IMR-90 (cell line): ENCODE measurements at places on chromosomes 2 and 18.

GRCh38 chr2:106839849-106840595 lies 45.9 kb downstream of the ST6GAL2 start:
- DNase-seq, result no peak

DNA sequence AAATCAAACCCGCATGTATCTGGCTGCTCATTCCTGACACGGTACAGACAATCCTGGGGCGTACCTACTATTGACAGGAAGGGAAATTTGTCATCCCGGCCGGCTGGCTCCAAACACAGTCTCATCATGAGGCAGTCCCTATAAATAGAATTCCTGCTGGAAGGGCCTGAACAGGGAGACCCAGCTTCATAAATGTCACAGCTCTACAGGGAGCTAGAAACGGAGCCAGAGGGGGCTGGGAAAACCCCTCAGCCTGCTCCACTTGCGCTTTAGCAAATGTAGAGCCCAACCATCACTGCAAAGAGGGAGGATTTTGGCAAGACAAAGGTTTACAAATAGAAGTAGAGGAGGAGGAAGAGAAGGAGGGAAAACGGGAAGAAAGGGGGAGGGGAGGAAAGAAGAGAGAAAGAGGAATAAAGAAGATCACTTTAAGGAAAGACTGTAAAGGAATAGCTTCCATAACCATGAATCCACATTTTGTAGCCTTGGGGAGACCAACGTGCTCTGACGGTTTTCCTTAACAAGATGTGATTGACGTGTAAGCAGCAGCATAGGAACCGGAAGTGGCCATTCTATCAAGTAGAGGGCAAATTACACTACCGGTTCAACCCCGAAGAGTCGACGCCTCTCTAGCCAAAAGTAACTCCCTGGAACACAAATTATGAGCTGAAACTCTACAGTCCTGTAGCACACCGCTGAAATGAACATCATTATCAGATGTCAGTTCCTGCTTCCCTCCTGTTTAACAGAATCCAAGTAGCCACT lies 56.8 kb upstream of the TTN start:
- no peak for DNase-seq

GRCh38 chr2:145026456-145027455 lies 506.8 kb upstream of the ZEB2 start:
- peak; percentile 49 for DNase-seq

DNA sequence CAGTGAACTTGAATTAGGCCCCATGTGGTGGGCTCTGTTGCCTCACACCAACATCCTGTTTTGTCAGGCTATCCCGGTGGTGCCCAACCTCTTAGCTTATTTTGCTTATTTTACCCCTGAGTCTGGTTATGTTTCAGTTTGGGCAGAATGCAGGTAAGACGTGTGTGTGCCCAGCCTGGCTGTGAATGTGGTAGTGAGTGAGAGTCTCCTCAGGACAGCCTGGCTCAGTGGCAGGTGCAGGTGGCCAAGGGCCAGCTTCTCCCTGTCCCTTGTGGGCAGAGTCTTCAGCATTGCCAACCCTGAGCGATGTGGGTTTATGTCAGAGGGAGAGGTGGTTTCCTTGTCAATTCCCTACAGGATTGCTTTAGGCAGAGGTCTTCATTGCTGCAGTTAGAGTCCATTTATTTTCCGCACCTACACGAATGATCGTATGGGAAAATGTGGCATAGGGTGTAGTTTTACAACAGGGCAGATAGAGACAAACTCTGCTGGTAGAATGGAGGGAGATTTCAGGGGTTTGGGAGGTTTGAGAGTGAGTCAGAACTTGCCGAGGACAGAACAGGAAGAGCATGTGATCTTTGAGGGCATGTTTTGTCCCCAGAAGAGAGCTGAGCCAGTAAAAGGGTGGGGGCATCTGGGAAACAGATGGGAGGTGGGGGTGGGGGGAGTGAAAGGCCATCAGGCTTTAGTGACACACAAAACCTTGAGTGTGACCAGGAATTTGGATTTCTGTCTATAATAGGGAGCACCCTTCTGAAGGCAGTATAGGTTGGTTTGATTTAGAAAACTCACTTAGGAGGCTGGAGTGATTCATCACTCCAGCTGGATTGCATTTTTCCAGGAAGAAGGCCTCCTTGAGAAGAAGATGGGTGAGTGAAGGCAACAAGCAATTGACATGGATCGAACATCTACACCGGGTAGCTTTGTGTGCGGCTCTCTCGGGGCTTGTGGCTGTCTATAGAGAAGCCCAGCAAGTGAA lies 156.2 kb upstream of the CELF4 start:
- DNase-seq, result no peak

GRCh38 chr2:187379869-187380268 lies 68.2 kb downstream of the CALCRL start:
- DNase-seq, result no peak

- no peak for DNase-seq
Measured at GRCh38 chr2:1405967-1406366, 7.3 kb upstream of the TPO start.

GRCh38 chr2:45794134-45794617 lies 142.7 kb downstream of the PRKCE start:
- DNase-seq, result peak; percentile 18

DNA sequence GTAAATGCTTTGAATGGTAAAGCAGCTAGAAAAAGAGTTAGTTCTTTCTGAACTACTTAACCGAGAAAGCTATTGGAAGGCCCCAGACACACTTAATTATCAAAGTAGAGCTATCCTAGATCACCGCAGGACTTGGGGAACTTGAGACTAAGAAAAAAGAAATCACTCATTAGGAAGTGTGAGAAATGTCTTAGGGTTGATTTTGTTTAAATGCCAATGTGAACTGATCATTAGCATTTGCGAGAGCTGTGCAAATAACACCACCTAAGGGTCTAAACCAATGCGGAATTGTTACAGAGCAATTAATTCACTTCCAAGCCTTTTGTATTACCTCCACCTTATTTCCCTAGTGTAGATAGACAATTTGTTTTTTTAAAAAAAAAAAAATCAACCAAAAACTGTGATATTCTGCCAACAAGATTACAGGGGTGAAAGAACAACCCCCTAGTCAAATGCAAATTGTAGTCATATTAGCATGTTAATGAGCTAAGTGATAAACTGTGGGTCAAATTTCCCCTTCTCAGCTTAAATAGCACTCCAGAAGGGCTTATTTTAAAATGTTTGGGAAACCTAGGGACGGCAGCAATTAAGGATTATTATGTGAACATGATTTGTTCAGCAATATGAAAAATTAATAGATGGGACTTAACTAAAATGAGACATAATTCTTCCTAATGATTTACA lies 246.2 kb upstream of the STON1 start:
- no peak for DNase-seq

- no peak for DNase-seq
Measured at GRCh38 chr2:68110102-68110501, 47.3 kb upstream of the C1D start.
